GM23248 (cell line): ENCODE measurements at places on chromosomes 4 and X.

GRCh38 chrX:103212749-103213457 is 2.0 kb upstream of the BEX4 start:
- no peak for DNase-seq

DNA sequence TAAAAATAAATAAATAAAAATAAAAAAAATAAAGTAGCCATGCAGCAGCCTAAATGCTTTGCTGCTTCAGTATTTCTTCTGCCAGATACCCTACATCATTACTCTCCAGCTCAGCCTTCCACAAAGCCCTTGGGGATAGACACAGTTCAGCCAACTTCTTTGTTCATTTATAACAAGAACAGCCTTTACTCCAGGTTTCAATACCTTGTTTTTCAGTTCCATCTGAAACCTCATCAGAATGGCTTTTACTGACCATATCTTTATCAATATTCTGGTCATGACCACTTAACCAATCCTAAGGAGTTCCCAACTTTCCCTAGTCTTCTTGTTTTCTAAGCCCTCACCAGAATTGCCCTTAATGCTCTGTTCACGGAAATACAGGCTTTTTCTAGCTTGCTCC is 128.3 kb upstream of the MED14 start:
- no peak for DNase-seq

- DNase-seq, result no peak
These were observed 128.2 kb downstream of the AFF2 start for GRCh38 chrX:148628621-148629020.

DNA sequence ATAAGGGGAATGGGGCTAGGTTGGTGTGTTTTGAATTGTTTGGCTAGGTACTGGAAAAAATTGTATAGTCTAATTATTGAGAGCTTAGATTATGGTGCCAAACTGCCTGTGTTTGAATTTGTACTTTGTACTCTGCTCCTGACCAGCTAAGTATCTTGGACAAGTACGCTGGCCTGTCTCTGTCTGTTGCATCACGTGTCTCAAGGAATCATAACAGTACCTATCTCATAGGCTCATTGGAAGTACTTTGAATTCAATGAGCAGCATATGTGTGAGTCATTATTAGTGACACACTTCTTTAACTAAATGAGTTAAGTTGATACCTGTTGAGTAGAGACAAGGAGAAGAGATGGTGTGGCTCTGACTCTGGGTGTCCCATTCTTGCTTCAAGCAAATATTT is 69.5 kb upstream of the MND1 start:
- DNase-seq, result no peak

DNA sequence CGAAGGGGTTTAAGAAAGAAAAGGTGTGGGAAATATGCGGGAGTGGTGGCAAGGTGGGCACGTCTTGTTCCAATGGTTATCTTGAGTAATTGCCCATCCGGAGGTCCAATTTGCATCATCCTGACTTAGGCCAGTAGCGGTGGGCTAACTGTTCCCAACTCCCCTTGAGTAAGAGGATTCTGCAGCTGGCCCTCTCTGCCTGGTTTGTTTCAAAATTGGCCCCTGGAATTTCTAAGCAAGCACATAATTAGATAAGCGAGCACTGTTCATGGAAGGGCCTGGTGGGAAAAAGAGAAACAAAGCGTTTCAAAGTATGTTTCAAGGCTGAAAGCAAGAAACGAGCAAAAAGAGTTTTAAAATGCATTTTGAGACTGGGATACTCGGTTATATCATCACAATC is 198.2 kb downstream of the CEP135 start:
- no peak for DNase-seq

GRCh38 chr4:55125763-55126541 is 557 bp upstream of the KDR start:
- peak; percentile 36 for DNase-seq

- DNase-seq, result peak; percentile 66
These were observed 586 bp downstream of the BCAP31 start for GRCh38 chrX:153723351-153724251.

DNA sequence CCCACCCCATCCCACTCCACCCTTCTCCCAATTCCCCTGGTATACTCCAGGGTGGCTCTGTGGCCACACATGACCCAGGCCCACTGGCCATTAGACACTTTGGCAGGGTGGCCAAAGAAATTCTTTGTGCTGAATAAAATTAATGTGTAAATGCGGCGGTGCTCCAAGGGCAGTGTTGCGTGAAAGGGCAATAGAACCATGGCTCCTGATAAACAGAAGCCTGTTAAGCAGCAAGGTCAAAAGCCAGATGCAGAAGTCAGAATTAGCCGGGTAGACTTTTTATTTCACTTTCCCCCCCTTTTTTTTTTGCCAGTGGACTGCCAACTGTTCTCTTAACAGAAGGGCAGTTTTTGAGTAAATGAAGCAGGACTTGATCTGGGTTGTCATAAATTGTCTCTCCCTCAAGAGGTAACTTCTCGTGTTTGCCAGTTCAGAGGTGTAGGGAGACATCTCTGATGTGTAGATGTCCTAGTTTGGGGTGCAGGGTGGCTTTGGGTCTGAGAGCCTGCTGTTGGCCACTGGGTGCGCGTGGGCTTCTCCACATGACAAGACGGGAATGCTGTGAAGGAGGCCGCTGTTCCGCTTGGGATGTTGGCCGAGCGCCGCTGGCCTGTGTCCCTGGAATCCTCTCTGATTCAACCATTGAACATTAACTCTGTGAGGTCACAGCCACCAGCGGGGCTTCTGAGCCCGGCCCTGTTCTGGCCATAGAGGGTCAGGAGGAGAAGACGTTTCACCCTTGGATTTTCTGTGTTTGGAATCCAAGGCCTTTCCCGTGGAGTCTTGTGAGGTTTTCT is 139.5 kb downstream of the TBL1X start:
- peak; percentile 3 for DNase-seq

DNA sequence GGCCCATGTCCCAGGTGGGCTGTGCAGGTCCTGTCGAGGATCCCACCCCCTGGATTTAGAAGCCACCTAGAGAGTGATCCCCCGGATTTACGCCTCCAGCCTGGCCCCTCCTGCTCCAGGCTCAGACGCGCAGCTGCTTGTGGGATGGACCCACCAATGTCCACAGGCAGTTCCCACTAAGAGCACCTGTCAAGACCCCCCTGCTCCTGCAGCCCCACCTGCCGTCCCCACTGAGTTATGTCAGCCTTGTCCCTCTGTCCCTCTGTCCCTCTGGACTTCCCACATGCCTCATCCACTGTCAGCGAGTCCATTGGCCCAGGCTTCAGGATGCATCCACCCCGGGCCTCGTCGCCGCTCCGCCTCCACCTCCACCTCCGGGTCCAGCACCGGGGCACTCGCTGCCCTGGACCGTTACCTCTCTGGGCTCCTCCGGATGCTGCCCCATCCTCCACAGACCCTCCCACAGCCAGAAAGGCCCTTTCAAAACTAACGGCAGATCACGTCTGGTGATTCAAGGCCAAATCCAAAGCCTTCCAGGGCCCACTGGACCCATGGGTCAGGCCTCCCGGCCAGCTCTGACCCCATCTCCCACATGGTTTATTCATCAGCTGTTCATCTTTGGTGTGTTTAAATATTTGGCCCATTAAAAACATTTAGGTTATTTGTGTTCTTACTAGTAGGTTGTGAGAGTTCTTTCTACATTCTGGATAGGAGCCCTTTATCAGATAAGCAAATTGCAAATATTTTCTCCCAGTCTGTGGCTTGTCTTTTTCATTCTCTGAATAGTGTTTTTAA is 28.3 kb downstream of the HTRA3 start:
- DNase-seq, result no peak

DNA sequence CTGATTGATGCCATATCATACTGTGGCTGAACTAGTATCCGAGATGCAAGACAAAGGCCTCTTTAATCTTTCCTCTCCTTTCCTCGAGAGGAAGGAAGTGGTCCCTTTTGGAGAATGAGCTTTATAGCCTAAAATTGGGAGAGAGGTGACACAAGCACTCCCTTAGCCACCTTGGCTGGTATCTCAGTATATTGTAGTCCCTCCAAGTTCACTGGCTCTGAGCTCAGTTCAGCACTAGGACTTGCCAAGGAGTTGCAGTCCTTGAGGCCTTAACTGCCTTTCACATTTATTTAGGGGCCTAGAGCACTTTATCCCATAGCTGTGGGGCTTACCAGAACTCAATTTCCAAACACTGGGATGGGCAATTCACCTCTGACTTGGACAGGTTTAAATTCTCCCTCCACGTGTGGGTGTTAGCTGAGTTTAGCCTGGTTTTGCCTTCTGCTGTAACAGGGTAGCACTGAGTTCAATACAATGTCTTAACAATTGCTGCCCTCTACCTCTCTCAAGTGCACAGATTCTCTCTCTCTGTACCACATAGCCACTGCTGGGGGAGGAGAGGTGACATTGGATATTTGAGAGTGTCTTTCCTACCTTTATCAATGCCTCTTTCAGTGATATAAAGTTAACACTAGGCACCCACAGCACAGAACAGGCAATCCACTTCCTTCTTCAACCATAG is 216.4 kb downstream of the TECRL start:
- no peak for DNase-seq

GRCh38 chr4:75542824-75543223 is 13.0 kb upstream of the ODAPH start:
- peak; percentile 91 for DNase-seq

DNA sequence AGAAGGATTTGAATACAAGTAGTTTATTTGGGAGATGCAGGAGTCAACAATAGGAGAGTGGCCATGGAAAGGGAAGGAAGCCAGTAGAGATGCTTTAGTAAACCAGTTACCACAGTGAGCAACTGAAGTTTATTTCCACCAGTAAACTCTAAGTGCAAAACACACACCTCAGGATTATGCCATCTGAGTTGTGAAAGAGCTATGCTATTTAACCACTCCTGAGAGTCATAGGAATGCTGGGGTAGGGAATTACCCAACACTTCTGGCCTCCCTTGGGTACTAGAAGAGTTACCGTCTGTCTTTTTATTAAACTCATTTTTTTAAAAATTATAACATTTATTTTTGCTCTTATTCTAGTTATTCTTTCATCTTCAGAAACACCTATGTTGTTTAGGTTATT is 834.6 kb upstream of the AMOT start:
- DNase-seq, result peak; percentile 63

DNA sequence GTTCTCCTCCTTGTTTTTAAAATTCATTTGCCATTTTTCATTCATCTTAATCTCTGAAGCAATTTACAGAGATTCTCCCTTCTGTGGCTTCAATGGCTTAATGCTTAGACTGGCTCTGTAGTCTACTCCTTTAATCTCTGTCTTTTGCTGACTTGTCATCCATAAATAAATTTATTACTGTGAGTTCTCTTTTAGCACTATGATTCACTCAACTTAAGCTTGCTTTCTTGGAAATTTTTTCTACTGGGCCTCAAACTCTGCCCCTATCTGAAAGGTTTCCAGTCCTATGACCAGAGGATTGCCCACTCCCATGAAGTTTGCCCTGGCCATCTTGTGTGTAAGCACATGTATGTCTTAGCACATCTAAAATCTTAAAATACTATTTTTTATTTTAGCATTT is 251.1 kb downstream of the DCLK2 start:
- DNase-seq, result no peak
